ENCODE measurements at places on chromosomes 1 and 21.
A peak's percentile ranks its signal among the peaks of the same experiment; 100 is the strongest.

DNA sequence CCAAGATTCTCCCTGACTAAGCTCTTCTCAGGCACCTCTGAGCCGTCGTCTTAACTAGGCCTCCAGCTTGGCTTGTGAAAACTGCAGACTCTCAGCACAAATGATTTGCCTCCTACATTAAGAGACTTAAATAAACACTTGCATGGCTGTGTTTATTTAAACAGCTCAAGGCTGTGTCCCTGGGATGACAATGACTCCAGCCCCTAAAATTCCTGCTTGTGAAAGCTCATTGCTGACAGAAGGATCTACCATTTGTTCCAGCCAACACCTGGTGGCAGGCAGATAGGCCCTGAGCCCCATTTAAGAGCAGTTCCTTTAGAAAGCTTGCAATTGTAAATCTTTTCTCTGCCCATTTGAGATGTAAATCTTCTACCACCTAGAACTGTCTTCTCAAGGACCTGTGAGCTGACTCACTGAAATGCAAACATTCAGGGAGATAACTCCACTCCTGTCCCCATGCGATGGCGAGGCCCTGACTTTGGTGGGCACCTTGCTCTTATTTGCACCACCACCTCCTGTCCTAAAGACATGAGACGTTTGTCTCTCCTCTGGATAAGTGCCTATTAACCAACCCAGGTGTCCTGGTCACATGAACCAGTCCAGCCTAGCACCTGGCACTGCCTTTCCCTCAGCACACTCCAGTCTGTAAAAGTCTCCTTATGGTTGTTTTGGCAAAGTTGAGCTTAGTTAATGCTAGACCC, 15.1 kb upstream of the PCP4 start:
- no peak for DNase-seq

DNA sequence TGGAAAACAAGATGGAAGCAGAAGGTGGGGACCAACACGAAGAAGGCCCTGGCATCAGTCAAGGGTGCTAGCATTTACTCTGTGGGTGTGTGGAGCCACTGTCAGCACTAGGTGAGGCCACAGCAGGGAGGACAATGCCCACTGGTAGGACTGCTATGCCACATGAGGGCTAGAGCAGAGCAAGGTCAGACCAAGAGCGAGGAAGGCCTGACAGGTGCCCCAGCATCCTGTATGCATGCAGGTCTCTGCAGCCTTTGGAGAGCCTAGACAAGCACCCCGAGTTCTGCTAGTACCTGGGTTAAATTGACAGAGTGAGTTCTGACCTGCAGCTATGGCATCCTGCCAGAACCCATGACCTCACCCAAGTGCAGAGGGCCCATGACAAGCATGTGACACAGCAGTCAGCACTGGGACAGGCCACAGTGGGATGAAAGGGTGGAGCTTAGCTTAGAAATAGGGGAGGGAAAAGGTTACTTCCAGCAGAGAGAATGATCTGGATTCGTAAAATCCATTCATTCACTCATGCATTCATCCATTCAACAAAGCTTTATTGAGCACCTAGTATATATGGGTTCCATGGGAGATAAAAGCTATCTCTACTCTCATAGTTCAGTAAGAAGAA, 9.0 kb upstream of the CSF1 start:
- DNase-seq = no peak

GRCh38 chr1:43764581-43764980, 57.2 kb downstream of the ST3GAL3 start:
- DNase-seq = no peak

DNA sequence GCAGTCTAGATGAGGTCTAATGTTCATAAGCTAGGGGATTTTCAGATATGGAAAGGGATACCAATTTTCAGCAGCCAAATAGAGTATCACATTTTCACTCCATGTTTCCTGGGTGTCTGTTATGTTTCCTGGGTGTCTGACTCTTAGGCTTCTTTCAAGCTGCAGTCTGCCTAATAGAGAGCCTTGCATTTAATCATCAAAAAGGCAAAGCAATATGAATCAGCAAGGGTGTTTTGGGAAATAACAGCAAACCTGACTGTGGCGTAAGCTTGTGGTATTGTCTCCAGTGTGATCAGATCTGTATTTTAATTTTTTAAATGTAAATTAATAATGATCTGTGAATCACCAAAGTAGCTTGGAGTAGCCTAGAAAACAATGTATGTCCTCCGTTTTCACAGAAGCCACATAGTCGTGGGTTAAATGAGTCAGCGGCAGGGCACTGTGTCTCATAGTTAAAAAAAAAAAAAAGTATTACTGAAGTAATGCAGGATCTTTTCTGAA, 10.4 kb downstream of the LGALS8 start:
- no peak for DNase-seq

DNA sequence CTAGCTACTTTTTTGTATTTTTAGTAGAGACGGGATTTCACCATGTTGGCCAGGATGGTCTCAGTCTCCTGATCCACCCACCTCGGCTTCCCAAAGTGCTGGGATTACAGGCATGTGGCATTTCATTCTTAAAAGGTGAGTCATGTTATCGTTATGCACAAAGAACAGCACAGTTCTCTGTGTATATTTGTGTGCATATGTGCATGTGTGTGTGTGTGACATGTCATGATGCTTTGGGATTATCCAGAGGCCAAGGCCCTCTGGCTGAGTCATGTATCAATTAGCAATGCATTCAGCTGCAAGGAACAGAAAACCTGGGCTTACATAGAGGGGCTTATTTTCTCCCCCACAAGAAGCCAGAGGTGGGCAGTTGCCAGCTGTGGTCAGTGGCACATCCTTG, 301.7 kb upstream of the KAZN start:
- no peak for DNase-seq

GRCh38 chr1:114671011-114671938, 1.4 kb upstream of the DENND2C start:
- DNase-seq = no peak

DNA sequence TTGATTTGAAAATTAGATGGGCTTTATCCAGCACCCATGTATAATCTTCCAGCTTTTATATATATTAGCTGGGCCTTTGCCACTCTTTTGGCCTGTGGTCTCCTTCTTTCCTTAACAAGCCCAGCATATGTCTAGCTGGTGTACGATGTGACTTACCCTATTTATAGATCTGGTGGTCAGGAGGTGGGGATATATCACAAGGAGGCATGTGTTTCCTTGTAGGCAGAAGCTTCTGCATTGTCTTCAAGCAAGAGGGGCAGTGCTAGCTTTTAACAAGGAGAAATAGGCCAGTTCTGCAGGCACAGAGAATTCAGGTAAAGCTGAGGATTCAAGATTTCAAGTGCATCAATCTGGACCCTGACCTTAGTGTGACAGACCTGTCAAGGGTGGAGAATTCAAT, 38.0 kb upstream of the DNASE2B start:
- DNase-seq = no peak

DNA sequence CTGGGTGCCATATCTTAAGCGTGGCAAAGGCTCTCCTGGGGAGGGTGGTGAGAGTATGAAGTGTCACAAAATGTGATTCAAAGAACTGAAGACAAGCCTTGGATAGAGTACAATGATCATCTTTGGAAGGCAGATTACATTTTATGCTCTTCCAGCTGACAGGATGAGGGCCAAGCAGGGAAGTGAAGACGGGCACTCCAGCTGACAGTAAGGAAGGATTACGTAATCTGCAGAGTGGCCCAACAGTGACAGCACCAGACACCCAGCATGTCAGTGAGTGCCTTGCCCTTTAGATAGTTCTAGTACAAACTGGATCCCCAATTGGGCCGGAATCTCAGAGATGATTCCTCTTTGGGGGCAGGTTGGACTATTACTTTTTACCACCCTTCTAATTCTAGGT, 52.7 kb downstream of the UBE2T start:
- DNase-seq = no peak

GRCh38 chr1:151720974-151721787, at the start of gene RIIAD1:
RIIAD1 (plus strand) TSS chr1:151721522; CDS start chr1:151721537, 15 bp downstream.
- DNase-seq = no peak

DNA sequence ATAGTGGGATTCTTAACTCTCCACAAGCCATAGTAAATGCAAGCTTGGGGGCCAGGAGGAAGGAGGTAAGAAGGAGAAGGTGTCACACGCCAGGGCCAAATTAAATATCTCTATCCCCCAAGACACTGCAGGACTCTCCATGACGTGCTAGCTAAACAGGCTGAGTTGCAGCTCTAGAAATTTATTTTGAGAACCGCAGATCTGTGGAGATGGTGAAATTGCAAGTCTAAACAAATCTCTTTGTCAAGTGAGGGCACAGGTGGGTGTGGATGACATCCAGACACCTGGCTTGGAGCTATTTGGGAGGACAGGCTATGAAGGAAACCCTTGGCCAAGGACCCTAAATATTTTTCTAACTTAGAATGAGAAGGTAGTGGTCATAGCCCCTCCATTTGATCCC, 39.5 kb upstream of the USP1 start:
- DNase-seq = no peak

- DNase-seq = peak; percentile 2
Measured at GRCh38 chr1:3170561-3171453, 101.8 kb downstream of the PRDM16 start.

DNA sequence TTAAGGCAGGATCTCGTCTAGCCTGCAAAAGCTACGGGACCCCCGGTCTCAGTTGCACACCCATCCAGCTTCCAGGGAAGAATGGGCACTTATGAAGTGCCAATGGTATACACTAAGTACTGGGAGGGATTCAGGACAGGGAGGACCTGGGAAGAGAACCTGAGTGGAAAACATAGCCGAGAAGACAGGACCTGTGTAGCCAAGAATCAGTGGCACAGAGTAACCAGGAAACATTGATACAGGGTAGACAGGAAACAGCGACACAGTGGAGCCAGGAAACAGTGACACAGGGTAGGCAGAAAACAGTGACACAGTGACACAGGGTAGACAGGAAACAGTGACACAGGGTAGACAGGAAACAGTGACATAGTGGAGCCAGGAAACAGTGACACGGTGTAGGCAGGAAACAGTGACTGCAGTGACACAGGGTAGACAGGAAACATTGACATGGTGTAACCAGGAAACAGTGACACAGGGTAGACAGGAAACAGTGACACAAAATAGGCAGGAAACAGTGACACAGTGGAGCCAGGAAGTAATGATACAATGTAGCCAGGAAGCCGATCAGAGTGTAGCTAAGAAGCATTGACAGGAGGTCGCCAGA, 138.0 kb upstream of the ARHGEF16 start:
- DNase-seq = no peak

DNA sequence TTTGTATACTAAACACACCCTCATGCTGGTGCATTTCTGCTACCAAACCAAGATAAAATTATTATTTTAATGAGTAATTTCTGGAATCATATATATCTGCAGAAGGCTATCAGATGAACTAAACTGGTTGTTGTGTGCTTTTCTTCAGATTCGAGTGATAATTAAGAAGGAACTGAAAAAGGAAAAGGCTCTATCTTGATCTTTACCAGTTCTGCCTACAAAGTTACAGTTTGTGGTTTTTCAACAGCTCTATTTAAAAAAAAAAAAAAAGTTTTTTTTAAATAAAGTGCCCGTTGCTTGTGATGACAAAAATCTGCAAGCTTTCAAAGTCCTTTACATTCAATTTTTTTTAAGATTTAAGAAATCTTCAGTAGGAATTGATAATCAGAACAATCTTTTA, 13.6 kb downstream of the DENND1B start:
- no peak for DNase-seq

- DNase-seq = peak; percentile 94
Measured at GRCh38 chr1:238647877-238648276, 738.5 kb upstream of the CHRM3 start.

GRCh38 chr1:89271341-89272015, 1.2 kb downstream of the GBP5 start:
- DNase-seq = no peak

GRCh38 chr1:247089616-247090375, 11.2 kb upstream of the ZNF670 start:
- DNase-seq = no peak

GRCh38 chr1:16116002-16116401, 39.9 kb downstream of the EPHA2 start:
- DNase-seq = no peak

DNA sequence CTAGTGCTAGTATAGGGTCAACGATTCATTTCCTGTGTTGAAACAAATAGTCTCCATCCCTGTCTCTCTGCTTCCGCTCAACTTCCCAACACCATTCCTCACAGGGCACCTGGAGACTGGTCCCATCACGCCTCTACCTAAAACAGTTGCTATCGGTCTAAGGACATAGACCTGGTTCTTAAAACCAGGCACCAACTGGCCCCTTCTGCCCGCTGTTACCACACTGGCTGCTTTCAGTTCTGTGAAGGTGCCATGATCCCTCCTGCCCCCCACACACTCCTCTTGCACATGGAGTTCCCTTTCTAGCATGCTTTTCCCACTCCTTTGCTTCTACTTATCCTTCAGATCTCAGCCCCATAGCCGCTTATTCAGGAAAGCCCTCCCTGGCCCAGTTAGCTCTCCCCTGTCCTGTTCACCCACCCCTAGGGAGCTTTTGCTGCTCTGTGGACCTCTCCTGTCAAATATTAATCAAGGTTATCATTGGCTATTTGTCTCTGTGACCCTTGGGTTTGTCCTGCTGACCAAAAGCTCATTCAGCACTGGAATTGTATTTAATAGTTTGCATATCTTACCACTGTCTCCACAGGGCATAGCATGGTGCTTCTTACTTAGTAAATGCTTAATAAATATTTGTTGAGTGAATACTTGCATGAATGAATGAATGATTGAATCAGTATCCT, 11.9 kb upstream of the KPRP start:
- DNase-seq = no peak

- DNase-seq = no peak
Measured at GRCh38 chr1:115426956-115427355, 88.9 kb upstream of the NGF start.

DNA sequence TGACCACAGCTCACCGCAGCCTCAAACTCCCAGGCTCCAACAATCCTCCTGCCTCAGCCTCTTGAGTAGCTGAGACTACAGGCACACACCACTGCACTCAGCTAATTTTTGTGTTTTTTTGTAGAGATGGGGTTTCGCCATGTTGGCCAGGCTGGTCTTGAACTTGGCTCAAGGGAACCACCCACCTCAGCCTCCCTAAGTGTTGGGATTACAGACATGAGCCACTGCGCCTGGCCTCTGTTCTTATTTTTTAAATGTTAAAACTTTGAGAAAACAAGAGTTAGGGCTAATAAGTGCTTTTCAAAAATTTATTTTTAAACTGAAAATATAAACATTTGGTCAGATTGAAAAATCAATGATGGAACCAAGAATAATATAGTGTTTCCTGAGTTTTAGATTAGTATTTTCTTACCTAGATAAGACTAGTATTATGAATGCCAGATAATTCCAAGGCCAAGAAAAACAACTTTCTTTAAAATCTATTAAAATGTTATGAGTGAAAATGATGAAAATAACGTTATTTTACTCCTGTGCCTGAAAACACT, 66.2 kb upstream of the S1PR1 start:
- DNase-seq = no peak

DNA sequence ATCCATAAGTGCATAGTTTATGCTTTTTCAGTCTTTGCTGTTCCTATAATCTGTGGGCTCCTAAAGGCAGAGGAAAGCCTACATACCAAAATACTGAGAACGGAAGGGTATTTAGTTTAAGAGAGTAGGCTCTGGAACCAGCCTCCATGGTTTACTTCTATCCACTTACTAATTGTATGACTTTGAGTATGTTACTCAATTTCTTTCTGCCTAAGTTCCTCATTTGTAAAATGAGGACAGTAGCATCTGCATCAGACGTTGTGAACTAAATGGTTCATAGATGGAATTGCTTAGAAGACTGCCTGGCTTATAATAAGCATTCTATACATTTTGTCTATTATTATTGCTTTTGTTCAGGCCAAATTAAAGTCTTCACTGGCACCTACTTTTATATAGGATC, 111.0 kb downstream of the NTNG1 start:
- DNase-seq = no peak

GRCh38 chr1:6273380-6273891, 12.5 kb upstream of the GPR153 start:
- peak; percentile 13 for DNase-seq
